ENCODE measurements at places on chromosomes 12 and 14.

DNA sequence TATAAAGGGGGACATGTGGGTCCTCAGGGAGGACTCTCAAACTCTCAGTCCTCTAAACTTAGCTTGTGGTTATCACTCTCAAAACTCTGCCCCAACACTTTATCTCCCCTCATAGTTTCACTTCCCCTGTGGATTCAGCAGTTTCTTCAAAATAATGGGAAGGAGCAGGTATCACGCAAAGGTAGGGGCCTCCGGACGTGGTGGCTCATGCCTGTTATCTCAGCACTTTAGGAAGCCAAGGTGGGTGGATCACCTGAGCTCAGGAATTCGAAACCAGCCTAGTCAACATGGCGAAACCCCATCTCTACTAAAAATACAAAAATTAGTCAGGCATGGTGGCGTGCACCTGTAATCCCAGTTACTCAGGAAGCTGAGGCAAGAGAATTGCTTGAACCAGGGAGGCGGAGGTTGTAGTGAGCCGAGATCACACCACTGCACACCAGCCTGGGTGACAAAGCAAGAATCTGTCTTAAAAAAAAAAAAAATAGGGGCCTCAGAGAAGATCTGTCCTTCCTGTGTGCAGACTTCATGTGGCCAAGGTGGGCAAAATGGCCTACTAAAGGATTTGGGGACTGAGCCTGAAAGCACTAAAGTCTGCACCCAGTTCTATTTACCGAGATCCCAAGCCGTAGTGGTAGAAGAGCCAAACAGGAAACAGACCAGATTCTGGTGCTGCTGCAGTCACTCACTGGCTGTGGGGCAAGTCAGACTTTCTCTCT lies 6.4 kb downstream of the ITGB7 start:
- DNase-seq = no peak

- no peak for DNase-seq
Observed at GRCh38 chr12:53098354-53098981, 1.0 kb downstream of the IGFBP6 start.

DNA sequence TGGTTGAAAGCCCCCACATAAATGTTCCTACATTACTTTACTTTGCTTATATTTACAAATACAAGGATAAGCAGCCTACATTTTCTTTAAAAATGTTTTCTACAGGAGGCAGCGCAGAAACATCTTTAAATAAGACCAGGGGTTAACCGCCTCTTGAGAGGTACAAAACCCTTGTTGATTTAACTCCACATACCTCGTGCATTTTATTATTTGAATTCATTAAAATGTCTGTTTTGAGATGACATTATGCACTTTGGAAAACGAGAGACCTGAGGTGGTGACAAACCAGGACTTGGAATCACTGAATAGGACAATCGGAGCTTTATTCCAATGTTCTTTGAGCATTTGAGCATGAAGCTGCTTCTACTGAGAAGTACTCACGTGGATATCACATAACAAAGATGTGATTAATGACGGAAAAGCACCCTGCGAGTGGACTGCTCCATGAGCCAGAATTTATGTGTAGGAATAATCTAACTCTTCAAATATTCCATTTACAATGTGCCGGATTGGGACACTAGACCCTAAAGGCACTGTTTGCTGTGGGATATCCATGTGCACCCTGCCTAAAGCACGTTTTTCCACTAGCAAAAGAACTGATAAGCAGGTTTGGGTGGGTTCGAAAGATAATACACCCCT lies 746 bp upstream of the DUSP16 start:
- DNase-seq = no peak

- no peak for DNase-seq
Observed at GRCh38 chr12:7959278-7959677, 23.3 kb upstream of the SLC2A3 start.

DNA sequence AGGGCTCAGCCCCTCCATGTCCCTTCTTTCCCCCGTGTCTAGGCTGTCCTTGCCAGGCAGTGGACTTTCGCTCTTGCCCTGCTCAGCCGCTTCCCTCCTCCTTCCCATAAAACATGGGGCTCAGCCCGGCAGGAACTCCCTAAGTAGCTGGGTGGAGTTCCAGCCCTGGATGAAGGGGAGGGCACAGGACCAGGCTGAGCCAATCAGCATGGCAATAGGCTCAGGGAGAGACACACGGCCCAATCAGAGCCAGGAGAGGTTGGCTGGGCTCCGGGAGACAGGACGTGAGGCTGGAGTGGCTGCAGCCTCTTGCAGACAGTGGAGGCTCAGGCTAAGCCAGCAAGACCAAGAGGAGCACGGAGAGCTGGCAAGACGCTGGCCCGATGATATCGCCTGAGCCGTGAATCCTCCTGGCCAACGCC lies 54.3 kb downstream of the GALNT9 start:
- DNase-seq = no peak
